Immature natural killer cell (primary cell): ENCODE measurements at places on chromosomes 5 and 9.

DNA sequence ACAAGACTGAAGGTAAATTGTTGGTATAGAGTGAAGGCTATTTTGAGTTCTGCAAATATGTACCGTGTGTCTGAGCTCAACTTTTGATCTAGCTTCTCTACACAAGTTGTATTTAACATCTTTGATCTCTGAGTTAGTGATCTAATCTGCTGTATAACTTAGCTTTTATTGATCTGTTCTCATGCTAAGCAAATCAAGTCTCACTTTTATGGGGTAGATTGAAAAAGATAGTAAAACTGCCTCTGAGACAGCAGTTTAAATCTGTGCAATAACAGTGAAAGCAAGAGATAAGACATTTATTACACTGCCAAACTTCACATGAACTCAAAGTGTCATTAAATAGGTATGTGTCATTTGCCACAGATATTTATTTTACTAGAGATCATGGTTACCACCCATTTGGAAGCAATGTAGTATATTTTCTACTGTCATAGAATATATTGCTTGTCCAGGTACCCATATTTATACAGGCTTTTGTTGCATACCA, 477.3 kb downstream of the ISL1 start:
- no peaks in the 10 kb centered on the region for H3K27me3 ChIP-seq
- H3K4me1 ChIP-seq = no peaks in the 10 kb centered on the region
- no peak overlapping the region for H3K4me3 ChIP-seq
- no peak for DNase-seq
- no peaks in the 10 kb centered on the region for H3K36me3 ChIP-seq

DNA sequence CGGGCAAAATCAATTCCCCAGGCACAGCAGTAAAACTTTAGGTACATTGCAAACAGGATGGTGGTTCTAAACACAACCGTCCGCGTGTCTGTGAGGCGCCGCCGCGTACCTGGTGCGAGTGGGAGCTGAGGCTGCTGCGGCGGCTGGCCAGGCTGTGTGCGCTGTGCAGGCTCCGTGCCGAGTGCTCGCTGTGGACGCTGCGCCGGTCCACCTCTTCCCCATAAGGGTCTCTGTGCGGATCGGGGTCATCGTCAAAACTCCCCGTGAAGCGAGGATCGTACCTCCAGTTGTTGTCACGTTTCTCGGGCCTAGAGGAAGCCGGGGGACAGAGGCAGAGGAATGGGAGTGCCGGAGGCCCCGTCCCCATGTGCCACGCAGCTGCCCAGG, 16.7 kb downstream of the SEC16A start:
- peaks cover 2% of the 10 kb centered on the region for H3K27me3 ChIP-seq
- H3K4me1 ChIP-seq = no peaks in the 10 kb centered on the region
- H3K4me3 ChIP-seq = no peak overlapping the region
- H3K27ac ChIP-seq = no peak overlapping the region

- peaks cover 3% of the 10 kb centered on the region for H3K27me3 ChIP-seq
- H3K27ac ChIP-seq = no peak overlapping the region
- no peak for DNase-seq
- no peaks in the 10 kb centered on the region for H3K4me1 ChIP-seq
- H3K4me3 ChIP-seq = no peak overlapping the region
- H3K36me3 ChIP-seq = no peaks in the 10 kb centered on the region
Measured at GRCh38 chr5:76920491-76920890, 32.4 kb upstream of the CRHBP start.

- H3K27me3 ChIP-seq = peaks cover 2% of the 10 kb centered on the region
- H3K4me3 ChIP-seq = no peak overlapping the region
- no peak for DNase-seq
- no peaks in the 10 kb centered on the region for H3K36me3 ChIP-seq
- no peaks in the 10 kb centered on the region for H3K4me1 ChIP-seq
- H3K27ac ChIP-seq = no peak overlapping the region
Measured at GRCh38 chr9:98656511-98656910, 52.2 kb downstream of the GABBR2 start.

GRCh38 chr9:91519520-91520277, 96.1 kb upstream of the NFIL3 start:
- peaks cover 12% of the 10 kb centered on the region for H3K27me3 ChIP-seq
- H3K27ac ChIP-seq = no peak overlapping the region
- H3K36me3 ChIP-seq = no peaks in the 10 kb centered on the region

- peaks cover 3% of the 10 kb centered on the region for H3K36me3 ChIP-seq
- H3K27ac ChIP-seq = no peak overlapping the region
- DNase-seq = no peak
- peaks cover 19% of the 10 kb centered on the region for H3K4me1 ChIP-seq
Measured at GRCh38 chr5:59586841-59587240, 306.7 kb downstream of the PDE4D start.

GRCh38 chr5:122391621-122392020, 79.6 kb downstream of the SNCAIP start:
- H3K4me1 ChIP-seq = no peaks in the 10 kb centered on the region
- no peak for DNase-seq
- H3K36me3 ChIP-seq = no peaks in the 10 kb centered on the region
